ENCODE measurements at places on chromosomes 7 and 10.

GRCh38 chr7:74058486-74058885, 25.1 kb upstream of the LIMK1 start:
- DNase-seq = no peak
- peaks cover 6% of the 10 kb centered on the region for H3K36me3 ChIP-seq
- peak overlapping the region; percentile 10 for H3K27ac ChIP-seq
- peaks cover 6% of the 10 kb centered on the region for H3K4me1 ChIP-seq
- H3K27me3 ChIP-seq = peaks cover 16% of the 10 kb centered on the region

GRCh38 chr10:74419958-74420375, 268.9 kb downstream of the ADK start:
- H3K4me3 ChIP-seq = no peak overlapping the region
- no peak overlapping the region for H3K27ac ChIP-seq
- H3K27me3 ChIP-seq = no peaks in the 10 kb centered on the region
- DNase-seq = no peak
- H3K36me3 ChIP-seq = no peaks in the 10 kb centered on the region

DNA sequence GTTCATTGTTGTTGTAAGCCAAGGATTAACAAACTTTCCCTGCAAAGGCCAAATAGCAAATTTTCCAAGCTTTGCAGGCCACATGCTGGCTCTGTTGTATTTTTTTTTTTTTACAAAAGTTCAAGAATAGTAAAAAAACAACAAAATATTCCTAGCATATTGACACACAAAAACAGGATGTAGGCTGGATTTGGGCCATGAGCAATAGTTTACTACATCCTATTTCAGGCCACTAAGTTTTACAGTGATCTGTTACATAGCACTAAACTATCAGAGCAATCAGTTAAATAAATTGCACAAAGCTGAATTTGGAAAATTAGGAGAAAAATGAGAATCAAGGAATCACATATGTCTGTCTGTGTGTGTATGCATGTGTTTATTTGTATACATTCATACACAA, 491.8 kb upstream of the GHITM start:
- no peak overlapping the region for H3K27ac ChIP-seq
- H3K4me3 ChIP-seq = no peak overlapping the region
- no peaks in the 10 kb centered on the region for H3K4me1 ChIP-seq
- H3K27me3 ChIP-seq = no peaks in the 10 kb centered on the region
- no peak for DNase-seq
- H3K36me3 ChIP-seq = no peaks in the 10 kb centered on the region

GRCh38 chr7:30780941-30781340, 9.7 kb downstream of the MINDY4 start:
- no peak overlapping the region for H3K4me3 ChIP-seq
- no peak for DNase-seq
- no peaks in the 10 kb centered on the region for H3K27me3 ChIP-seq
- peaks cover 5% of the 10 kb centered on the region for H3K36me3 ChIP-seq

DNA sequence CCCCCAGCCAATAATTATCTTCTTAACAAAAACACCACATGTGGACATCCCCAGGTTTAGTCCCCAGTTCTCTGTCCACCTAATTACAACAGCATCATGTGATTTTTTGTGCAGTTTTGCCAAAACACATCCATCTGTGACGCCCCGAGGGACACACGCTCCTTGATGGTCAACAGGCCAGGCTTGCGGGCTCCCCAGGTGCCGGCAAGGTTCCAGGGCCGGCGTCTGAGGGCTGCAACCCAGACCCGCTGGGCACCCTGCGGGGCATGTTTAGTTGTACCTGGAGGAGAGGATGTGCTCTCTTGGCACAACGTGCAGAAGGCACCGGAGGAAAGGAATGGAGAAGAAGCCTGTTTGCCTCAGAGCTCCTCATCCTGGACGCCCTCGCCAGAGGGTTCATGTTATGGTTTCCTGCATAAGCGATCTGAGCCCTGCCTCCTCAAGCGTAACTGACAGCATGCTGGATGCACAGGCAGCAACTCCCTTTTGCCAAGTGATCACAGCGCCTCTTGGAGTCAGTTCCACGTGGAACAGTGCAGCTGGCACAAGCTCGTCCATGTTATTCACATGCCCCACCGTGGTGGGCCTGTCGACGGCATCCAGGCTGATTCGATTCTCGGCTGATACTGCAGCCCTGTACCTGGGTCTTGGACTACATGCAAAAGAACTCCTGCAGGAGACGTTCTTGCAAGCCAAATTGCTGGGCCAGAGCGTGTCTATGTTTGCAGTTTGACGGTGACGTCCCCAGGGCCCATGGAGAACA, 41.6 kb downstream of the JAKMIP3 start:
- H3K27me3 ChIP-seq = peaks cover 19% of the 10 kb centered on the region
- DNase-seq = peak; percentile 9
- H3K4me1 ChIP-seq = no peaks in the 10 kb centered on the region
- no peak overlapping the region for H3K27ac ChIP-seq
- no peak overlapping the region for H3K4me3 ChIP-seq

DNA sequence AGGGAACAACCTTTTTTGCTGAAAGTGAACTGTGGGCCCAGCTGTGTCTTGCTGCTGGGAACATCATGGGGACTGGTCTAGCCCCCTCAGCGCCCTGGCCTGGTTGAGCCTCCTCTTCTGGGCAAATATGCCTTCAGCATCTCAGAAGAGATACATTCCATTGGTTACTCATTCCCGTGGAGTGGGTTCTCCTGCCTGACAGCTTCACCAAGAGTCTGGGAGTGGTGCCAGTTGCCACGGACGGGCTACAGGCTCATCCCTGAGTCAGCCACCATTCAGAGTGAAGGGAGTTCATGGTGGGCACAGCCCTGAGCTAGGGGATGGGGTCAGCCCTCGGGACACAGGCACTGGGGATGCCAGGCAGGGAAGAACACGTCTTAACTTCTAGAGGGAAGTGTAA, 81.9 kb downstream of the RAMP3 start:
- no peak overlapping the region for H3K27ac ChIP-seq
- H3K27me3 ChIP-seq = peaks cover 72% of the 10 kb centered on the region
- no peak overlapping the region for H3K4me3 ChIP-seq
- H3K4me1 ChIP-seq = no peaks in the 10 kb centered on the region
- no peaks in the 10 kb centered on the region for H3K36me3 ChIP-seq

GRCh38 chr10:91313796-91314485, 93.5 kb downstream of the PCGF5 start:
- no peak overlapping the region for H3K4me3 ChIP-seq
- no peak for DNase-seq
- peaks cover 40% of the 10 kb centered on the region for H3K27me3 ChIP-seq
- H3K4me1 ChIP-seq = no peaks in the 10 kb centered on the region
